Thyroid gland (tissue), 4 donors: ENCODE measurements at places on chromosomes 7 and 10. TPM values are rescaled to one million over a fixed set of nuclear protein-coding genes. Genes with fewer than 3 reads are reported as not detected.

- DNase-seq = no peak
Observed at GRCh38 chr7:24926623-24927524, 53.1 kb downstream of the OSBPL3 start.

DNA sequence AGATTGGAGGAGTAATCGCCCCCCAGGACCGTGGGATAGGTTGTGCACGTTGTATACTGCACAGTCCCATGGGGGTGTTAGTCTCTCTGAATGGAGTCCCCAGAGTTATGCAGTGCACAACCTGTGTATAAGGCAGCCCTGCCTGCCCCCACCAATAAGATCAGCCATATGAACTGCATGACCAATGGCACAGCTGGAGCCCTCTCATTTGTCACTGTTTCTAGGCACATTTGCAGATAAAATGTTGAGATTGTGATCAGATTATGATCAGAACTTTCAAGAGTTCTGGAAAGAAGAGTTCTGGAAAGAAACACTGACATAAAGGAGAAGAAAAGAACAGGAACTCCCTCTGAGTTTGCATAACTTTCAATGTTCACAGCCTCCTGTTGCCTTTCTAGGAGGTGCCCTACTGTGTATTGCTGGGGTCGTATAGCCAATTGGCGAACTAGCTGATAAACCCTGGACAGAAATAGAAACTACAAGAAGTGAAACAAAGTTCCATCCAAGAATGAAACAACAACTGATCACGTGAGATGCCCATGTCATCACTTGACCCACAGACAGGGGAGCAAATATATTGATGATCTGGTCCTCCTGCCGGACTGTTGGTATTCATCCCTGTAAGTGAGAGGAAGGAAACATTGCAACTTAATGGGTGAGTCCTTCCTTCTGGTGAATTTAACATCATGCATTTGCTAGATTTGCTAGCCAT is 49.6 kb upstream of the TOMM7 start:
- no peak for DNase-seq

- no peak for DNase-seq
Observed at GRCh38 chr10:120943542-120943941, 92.4 kb downstream of the WDR11 start.

DNA sequence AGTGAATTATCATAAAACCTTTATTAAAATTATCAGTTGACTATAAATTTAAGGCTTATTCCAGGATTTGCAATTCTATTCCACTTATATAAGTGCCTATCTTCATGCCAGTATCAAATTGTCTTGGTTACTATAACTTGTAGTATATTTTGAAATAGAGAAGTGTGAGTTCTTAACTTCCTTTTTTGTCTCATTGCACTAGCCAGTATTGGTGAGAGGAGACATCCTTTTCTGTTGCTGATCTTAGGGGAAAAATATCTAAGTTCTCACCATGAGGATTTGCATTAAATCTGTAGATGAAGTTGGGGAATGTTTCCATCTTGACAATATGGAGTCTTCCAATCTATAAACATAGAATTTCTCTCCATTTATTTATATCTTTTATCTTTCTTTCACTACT is 104.2 kb upstream of the MKI67 start:
- no peak for DNase-seq

DNA sequence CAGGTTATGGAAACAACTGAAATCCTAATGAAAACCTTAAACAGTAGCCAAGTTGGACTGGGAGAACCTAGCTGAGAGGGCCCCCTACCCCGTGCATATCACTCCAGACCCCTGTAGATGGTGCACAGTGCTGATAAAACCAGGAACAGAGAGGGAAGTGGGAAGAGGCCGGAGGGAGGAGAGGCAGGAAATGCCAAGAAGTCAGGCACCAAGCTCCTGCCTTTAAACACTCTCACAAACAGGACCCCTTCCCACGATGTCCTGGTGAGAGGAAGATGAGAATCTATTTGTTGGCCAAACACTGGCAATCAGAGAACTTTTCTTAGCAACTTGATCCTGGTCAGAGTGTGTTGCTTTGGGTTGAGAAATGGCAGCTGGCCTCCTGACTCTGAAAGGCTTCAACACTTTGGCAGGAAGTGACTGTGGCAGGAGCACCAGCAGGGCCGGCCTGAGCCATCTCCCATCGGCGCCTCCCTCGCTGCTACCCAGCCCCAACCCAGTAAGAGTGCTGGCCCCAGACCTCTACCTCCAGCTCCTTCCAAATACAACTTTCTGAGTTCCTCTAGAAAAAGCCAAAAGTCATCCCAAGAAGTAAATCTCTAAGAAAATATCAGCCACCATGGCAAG is 39.5 kb downstream of the GSDME start:
- DNase-seq = no peak

The TMEM236 gene
- 0.67 TPM for total RNA-seq

The MEOX2 gene
- total RNA-seq = 4.5 TPM

The GLI3 gene
- 12.7 TPM for total RNA-seq

The C10orf67 gene
- total RNA-seq = 0.13 TPM
